Inflammatory macrophage treated with lipopolysaccharide for 4 hours (primary cell): ENCODE measurements at places on chromosomes 7 and 10.
A peak's percentile ranks its signal among the peaks of the same experiment; 100 is the strongest.

- no peak for DNase-seq
Measured at GRCh38 chr7:12609561-12609960, 39.0 kb downstream of the SCIN start.

- DNase-seq, result no peak
Measured at GRCh38 chr10:29426420-29426819, 137.6 kb downstream of the LYZL1 start.

- DNase-seq, result no peak
Measured at GRCh38 chr10:126278851-126279250, 109.4 kb downstream of the ADAM12 start.

DNA sequence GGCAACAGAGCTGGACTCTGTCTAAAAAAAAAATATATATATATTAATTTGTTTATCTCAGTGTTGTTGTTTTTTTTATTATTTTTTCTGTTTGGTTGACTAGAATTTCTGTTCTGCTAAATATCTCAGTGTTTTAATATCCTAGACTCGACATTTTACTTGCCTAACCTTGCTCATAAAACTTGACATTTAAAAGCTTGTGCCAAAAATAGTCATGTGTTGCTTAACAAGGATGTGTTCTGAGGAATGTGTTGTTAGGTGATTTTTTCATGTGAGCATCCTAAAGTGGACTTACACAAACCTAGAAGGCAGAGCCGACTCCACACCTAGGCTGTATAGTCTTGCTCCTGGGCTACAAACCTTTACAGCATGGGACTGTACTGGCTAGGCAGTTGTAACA, 23.1 kb downstream of the NRBF2 start:
- DNase-seq, result no peak

DNA sequence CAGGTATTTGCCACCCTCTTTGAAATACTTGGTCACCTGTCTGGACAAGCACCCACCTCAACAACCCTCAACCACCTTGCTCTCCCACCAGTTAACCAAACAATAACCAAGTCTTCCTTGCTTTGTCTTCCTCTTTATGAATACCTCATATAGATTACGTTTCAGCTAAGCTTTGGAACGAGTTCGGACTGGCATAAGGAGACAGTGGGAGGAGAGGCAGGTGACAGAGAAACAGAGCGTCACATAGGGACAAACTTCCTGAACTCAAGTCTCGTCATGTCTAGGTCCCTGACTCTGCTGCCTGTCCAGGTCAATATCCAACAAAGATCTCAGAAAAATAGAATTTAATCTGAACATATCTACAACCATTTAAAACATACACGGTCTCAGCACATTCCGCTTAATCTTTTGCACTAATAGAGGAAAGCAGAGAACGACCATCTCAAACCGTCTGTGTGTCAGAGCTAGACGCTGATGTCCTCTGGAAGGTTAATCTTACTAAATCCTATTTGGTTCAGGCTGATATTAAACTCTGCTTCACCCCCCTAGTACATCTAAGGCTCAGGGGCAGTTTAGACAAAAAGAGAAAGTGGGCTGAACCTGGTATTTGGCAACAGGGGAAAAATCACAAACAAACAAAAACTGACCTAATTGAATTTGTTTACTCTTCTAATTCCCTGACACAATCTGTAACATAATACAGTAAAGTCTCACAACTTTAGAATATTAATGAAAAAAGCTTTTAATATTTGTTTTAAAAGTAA, 26.4 kb upstream of the SVOPL start:
- DNase-seq, result no peak

- no peak for DNase-seq
Measured at GRCh38 chr7:133009426-133010252, 72.3 kb downstream of the CHCHD3 start.

DNA sequence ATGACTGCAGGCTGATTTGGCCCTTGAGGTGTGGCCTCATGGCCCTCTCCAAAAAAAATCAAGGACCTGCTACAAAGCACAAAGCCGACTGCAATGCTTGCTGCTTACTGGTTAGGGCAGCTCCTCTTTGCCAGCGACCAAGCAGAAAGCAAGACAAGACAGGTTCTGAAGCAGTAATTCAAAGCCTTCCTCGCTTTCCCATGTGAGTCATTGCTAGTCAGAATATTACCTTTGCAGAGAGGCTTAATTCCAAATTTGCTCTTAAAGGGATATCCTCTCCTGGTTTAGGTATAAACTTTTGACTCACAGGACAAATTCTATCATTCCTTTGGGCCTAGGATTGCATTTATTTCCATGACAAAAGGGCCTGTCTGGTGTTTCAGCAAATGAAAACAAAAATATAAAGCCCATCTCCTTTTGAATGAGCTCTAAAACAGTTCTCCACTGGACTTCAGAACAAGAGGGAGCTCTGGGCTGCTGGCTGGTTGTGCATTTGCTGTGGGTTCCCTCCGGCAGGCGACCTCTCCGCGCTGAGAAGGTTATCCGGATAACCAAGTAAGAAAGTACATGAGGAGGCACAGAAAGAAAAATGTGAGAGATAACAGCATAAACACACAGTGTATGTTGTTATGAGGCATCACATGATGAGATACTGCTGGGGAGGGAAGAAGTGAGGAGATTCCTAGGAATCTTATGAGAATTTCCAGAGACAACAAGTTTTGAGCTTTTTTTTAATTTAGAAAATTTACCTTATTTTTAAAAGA, 90.8 kb downstream of the EGFR start:
- DNase-seq, result no peak

DNA sequence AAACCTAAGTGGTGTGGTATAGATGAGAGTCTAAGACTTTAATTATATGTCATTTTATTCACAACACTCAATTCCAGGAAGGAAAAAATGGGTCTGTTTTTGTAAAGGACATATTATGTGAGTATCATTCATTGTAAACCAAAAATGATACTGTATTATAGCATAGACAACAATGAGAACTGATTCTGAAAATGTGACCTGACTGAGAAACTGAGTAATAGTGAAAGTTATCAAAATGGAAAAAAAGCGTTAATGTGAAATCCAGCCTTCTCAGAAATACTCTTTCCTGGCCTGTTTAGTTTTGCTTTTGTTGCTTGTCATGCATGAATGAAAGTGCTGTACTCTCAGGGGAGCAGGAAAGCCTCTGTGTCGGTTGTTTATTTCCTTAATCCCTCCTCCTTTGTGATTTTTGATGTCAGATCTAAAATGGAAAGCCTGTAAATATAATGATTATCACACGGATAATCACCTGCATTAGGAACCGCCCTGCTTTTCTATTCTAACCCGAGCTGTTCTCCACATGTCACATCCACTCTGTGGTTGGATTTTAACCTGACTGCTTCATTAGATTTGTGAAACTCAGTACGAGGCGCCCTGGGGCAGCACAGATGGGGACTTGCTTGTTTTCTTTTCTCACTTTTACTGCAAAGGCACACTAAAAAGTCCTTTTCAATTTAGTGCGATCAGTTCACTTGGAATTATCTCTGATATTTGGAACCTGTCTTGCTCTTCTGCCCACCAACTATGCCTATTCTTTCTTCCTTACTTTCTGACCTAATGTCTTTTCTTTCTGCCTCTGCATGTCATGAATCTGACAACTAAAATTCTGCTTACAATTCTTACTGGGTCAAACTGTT, 240.9 kb upstream of the KAT6B start:
- DNase-seq, result peak; percentile 83

DNA sequence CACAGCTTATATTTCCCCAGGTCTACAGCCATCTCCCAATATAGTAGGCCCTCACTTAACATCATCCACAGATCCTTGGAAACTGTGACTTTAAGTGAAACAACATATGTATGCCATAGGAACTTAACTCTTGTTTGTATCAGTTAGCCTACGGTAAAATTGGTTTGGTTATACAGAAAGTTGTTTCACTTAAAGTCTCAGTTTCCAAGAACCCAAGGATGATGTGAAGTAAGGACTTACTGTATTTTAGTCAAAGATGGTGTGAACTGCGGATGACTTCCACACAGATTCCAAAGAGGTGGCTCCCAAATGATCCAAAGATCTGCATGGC, 56.4 kb upstream of the MRLN start:
- DNase-seq, result no peak

- no peak for DNase-seq
Measured at GRCh38 chr7:45138433-45139267, 18.9 kb upstream of the RAMP3 start.

DNA sequence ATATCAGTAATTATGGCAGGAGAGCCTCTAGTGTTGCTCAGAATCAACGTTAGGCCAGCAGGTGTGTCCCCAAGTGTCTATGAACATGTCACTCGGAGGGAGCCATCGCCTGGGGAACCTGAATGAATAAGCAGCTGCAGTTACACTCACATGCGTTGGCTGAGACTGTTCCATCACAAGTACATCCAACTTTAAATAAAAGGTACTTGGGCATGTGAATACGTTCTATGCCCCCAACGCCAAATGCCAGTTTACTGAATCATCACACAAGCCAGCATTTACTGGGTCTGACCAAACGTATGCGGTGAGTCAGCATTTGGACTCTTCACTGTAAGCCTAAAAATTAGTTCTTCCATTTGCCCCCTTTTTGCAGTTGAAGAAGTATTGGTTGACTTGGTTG, 207.6 kb upstream of the PLXNA4 start:
- DNase-seq, result no peak

- DNase-seq, result peak; percentile 78
Measured at GRCh38 chr10:69327463-69328379, 49.4 kb downstream of the HK1 start.

DNA sequence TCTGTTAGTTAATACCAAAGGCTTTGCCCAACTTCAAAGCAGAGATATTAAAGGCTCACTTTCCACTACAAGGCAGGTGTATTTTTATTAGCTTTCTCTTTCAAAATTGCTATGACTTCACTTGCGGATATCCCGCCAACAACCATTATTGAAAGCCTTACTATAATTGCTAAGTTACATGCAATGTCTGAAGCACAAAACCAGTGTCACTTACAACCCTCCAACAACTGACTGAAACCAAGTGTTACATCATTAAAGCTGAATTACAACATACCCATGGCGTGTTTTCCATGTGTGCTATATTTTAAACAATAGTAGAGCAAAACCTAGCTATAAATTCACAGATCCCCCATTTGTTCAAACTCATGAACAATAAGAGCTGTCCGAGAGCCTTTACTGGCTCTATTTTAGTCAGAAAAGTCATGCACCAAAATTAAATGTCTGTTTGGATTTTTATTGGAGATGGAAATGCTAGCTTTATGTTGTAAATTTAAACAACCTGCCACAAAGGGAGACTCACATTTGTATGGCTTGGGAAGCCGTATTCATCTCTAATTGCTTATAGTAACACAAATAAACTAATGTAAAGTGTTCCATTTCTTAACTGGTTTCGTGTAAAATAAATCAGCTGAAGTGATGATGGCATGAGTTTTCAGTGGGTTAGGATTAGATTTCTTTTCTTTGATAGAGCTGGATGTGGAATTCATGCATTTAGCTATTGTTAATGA, 227.1 kb downstream of the AGMO start:
- no peak for DNase-seq

- no peak for DNase-seq
Measured at GRCh38 chr7:138292951-138293350, 167.1 kb upstream of the TRIM24 start.

DNA sequence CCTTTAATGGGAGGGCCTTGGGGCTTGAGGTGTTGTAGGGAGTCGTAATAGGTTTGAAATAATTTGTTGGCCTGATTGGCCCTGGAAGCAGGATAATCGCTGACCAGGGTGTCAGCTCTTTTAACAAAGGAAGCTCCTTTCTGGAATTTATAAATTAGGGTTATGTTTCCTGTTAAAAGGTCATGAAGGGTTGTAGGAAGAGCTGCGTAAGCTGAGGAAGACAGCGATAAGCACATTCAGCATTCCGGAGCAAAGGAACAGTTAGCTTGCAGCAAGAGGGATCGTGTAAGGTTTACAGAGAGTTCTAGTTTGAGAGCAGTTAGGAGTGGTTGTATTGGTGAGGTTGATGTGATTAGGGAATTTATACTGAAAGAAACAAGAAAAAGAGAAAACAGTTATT, 21.3 kb downstream of the CPA4 start:
- no peak for DNase-seq

- DNase-seq, result peak; percentile 23
Measured at GRCh38 chr7:74271742-74272141, 17.5 kb upstream of the CLIP2 start.

- DNase-seq, result no peak
Measured at GRCh38 chr7:44757311-44757710, 8.7 kb downstream of the ZMIZ2 start.

GRCh38 chr7:80359476-80359875, 152.4 kb downstream of the GNAT3 start:
- no peak for DNase-seq

- no peak for DNase-seq
Measured at GRCh38 chr7:18906901-18907300, 210.5 kb downstream of the TWIST1 start.

DNA sequence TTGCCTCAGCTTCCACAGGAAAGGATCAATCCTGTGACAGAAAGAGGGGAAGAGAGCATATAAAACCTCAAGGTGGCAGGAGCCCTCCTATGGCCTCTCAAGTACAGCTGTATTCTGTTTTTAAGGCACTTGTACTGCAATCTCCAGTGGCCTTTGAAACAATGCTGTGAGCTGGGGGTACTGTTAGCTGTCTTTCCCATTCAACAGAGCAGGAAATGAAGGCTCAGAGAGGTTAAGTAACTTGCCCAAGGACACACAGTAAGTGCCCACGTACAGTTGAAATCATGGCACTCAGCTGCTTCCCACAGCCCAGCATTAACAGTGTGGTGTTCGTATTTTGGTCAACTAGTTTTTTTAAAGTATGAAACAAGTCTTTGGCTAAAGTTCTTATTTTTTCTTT, 34.0 kb downstream of the DUSP5 start:
- no peak for DNase-seq

GRCh38 chr10:69217119-69217754, 2.9 kb upstream of the HKDC1 start:
- peak; percentile 95 for DNase-seq

DNA sequence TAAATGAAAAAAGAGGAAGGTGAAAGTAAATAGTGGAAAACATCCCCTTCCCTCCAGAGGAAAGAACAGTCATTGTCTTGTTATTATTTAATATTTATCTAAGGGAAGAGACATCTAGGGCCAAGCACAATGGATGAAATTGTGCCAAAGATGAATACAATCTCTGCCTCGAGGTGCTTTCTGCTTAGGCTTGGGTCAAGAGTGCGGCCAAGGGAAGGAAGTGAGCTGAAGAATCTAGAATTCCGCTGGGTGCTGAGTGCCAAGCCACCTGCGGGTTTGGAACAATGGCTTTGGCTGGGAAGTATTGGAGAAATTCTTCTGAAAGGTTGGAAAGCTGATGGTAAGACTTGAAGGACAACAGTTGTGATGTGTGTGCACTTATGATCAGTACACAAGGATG, 531.3 kb upstream of the FZD8 start:
- no peak for DNase-seq
